Panc1 (cell line): ENCODE measurements at places on chromosomes 16 and 17. TPM values are rescaled to one million over a fixed set of nuclear protein-coding genes. Genes with fewer than 3 reads are reported as not detected.

The NSF gene
- 56.5 TPM for total RNA-seq

The DHRS7C gene
- not detected for total RNA-seq

The C17orf113 gene
- total RNA-seq = 0.74 TPM

The HSD17B2 gene
- 0.41 TPM for total RNA-seq

The HSBP1 gene
- 117 TPM for total RNA-seq

The TM4SF5 gene
- not detected for total RNA-seq

The CLEC18A gene
- total RNA-seq = 0.46 TPM

The KRT39 gene
- not detected for total RNA-seq

The OR1F1 gene
- 0.26 TPM for total RNA-seq

The VAT1L gene
- total RNA-seq = not detected

The MARVELD3 gene
- total RNA-seq = 0.08 TPM

The CBX8 gene
- total RNA-seq = 15.3 TPM

The VAC14 gene
- 37.9 TPM for total RNA-seq

The ZNF594 gene
- 5.6 TPM for total RNA-seq

DNA sequence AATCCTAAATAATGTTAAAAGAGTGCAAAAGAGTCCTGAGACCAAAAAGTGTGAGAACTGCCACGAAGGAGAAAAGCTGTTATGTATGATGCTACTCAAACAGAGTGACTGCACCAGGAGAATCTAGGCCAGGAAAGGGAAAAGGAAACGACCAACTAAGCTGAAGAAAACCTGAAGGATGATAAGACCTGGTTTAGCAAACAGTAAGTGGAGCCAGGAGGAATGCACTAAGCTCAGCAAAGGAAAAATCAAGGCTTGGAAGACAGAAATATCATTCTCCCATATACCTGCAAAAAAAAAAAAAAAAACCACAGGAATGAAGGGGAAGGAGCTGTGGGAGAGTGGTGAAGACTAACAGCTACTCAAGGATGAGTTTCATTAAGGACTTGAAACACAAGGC lies 21.1 kb downstream of the CMC2 start:
- no peak overlapping the region for H3K4me3 ChIP-seq
- no peaks in the 10 kb centered on the region for H3K27me3 ChIP-seq
- DNase-seq = no peak
- H3K4me1 ChIP-seq = no peaks in the 10 kb centered on the region

DNA sequence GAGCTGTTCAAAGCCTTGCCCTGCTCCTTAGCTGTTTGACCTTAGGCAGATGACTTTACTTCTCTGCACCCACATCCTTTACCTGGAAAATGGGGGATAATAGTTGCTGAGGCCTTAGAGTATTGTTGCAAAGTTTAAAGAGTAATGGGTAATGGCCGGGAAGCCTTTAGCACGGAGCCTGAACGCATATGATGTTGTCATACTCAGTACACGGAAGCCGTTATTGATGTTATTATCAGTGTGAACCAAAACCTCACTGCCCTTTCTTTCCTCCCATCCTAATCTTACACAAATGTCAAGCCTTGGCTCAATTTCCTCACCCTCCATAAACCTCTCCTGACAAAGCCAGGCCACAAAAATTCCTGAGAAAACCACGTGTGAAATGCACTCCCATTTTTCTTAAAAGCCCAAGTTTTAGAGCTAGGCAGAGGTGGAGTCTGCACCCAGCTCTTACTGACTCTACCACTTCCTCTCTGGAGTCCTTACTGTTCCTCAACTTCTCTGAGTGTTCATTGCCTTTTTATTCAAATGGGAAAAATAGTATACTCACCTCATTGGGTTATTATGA lies 67.3 kb upstream of the CACNG3 start:
- H3K4me1 ChIP-seq = no peaks in the 10 kb centered on the region
- H3K27ac ChIP-seq = no peak overlapping the region
- H3K36me3 ChIP-seq = no peaks in the 10 kb centered on the region
- peaks cover 18% of the 10 kb centered on the region for H3K27me3 ChIP-seq
- DNase-seq = no peak

DNA sequence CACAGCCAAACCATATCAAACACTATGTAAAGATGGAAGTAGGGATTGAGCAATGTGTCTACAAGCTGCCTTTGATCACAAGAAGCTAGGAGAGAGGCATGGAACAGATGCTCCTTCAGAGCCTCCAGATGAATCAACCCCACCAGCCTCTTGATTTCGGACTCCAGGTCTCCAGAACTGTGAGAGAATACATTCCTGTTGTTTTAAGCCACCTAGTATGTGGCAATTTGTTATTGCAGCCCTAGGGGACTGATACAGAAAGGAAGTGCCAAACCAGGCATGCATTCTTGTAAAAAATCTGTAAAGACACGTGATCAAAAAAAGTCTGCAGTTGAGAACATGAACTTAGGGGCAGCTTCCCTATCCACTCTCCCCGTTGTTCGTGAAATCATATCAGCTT lies 91.1 kb downstream of the C17orf67 start:
- no peak overlapping the region for H3K27ac ChIP-seq
- no peaks in the 10 kb centered on the region for H3K4me1 ChIP-seq
- no peaks in the 10 kb centered on the region for H3K36me3 ChIP-seq
- no peak overlapping the region for H3K4me3 ChIP-seq
- no peak for DNase-seq

GRCh38 chr17:27975146-27976011 lies 67.1 kb upstream of the NLK start:
- peaks cover 5% of the 10 kb centered on the region for H3K27me3 ChIP-seq
- no peak overlapping the region for H3K27ac ChIP-seq
- no peak overlapping the region for H3K4me3 ChIP-seq
- no peaks in the 10 kb centered on the region for H3K4me1 ChIP-seq

DNA sequence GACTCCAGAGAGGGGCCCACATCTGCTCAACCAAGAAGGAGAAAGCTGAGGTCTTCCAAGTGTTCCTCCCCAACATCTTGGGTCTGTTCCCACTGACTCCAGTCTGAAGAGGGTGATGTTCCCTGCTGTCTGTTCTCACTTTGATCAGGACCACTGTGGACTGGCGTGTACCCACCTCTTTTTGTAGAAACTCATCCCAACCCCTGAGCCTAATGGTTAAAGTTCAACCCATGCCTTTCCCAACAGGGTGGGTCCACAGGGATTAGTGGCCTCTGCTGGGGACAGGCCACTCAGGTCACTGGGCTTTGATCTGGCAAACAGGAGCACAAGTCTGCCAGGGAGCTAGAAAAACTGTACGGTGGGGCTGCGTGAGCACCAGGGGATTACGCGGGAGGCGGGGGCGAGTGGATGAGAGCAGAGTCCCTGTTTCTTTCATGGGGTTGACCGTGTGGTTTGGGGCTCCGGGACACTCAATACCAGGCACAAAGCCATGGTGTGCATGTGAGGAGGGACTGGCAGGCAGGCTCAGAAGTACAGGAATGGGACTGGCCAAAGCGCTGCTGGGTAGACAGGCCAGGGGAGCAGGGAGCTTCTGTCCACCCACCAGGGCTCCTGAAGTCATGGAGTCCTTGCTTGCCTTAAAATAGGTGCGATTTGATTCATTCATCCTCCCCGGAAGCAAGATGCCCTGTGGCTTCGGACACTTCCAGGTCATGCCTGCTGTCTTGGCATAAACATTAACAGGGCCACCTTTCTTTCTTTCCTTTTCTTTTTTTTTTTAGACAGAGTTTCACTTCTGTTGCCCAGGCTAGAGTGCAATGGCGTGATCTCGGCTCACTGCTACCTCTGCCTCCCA lies at the start of gene CA5A:
TSS of gene CA5A (minus strand) at position 155 of the 856 bp plus-strand sequence. CDS start at position 76, 79 bp downstream.
- H3K27me3 ChIP-seq = no peaks in the 10 kb centered on the region
- H3K36me3 ChIP-seq = no peaks in the 10 kb centered on the region
- no peaks in the 10 kb centered on the region for H3K4me1 ChIP-seq
- no peak within 1 kb of the TSS for H3K27ac ChIP-seq
- DNase-seq = no peak

DNA sequence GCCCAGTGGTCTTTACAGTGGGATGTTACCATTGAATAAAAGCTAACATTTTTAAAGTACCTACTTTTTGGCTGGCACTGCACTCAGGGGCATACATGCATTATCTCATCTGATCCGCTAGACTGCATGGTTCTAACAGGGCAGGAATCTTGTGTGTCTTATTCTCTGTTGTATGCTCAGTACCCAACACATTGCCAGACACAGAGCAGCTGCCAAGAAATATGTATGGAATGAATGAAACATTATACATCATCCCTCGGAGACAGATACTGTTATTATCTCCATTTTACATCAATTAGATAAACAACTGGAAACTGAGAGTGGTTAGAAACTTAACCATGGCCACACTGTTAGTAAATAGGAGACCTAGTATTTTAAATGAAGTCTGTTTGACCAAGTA lies 74.1 kb upstream of the CDH11 start:
- H3K4me3 ChIP-seq = no peak overlapping the region
- no peaks in the 10 kb centered on the region for H3K27me3 ChIP-seq
- no peak overlapping the region for H3K27ac ChIP-seq
- no peak for DNase-seq
- no peaks in the 10 kb centered on the region for H3K4me1 ChIP-seq

GRCh38 chr16:83743720-83744119 lies 64.1 kb upstream of the HSBP1 start:
- no peak overlapping the region for H3K4me3 ChIP-seq
- no peaks in the 10 kb centered on the region for H3K36me3 ChIP-seq
- H3K27me3 ChIP-seq = no peaks in the 10 kb centered on the region; the same call in 1 of the 2 replicates

GRCh38 chr16:75044800-75045361 lies 46.1 kb downstream of the ZNRF1 start:
- H3K4me3 ChIP-seq = no peak overlapping the region
- H3K4me1 ChIP-seq = peaks cover 32% of the 10 kb centered on the region
- H3K36me3 ChIP-seq = no peaks in the 10 kb centered on the region
- no peaks in the 10 kb centered on the region for H3K27me3 ChIP-seq

GRCh38 chr17:31412511-31412910 lies 21.0 kb downstream of the RAB11FIP4 start:
- H3K36me3 ChIP-seq = no peaks in the 10 kb centered on the region
- no peak for DNase-seq
- H3K27ac ChIP-seq = no peak overlapping the region
- no peaks in the 10 kb centered on the region for H3K27me3 ChIP-seq
- H3K4me3 ChIP-seq = no peak overlapping the region
- no peaks in the 10 kb centered on the region for H3K4me1 ChIP-seq

DNA sequence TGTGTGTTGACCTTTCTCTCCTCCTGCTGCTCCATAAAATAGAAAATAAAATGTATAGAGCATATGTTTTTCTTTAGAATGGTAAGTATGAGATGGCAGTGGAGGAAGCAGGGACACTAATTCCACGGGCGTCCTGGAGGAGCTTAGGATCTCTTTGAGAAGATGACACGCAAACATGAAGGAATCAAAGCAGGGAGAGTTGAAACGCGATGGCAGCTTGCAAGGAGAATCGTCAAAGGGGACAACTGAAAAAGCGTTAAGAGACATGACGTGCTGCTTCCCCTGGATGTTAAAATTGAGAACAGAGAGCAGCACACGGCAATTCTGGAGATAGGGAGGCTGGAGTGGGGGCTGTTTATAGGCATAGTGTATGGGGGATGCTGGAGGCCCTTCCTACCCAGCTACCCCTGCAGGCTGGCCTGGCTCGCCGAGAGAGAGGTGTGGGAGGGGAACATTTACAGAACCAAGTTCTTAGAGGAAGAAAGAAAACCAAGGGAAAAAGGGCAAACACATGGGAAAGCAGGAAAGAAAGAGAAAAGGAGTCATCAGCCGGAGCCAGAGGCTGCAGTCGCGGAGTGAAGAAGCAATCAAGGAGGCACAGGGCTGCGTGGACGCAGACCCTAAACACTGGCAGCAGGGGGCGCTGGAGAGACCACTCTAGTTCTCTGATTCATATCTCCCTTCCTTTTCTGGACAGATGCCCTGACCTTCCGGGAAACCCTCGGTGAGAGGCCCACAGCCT lies 55.8 kb downstream of the MYH13 start:
- no peak overlapping the region for H3K4me3 ChIP-seq
- H3K27ac ChIP-seq = no peak overlapping the region
- no peak for DNase-seq
- H3K27me3 ChIP-seq = no peaks in the 10 kb centered on the region
- no peaks in the 10 kb centered on the region for H3K4me1 ChIP-seq

DNA sequence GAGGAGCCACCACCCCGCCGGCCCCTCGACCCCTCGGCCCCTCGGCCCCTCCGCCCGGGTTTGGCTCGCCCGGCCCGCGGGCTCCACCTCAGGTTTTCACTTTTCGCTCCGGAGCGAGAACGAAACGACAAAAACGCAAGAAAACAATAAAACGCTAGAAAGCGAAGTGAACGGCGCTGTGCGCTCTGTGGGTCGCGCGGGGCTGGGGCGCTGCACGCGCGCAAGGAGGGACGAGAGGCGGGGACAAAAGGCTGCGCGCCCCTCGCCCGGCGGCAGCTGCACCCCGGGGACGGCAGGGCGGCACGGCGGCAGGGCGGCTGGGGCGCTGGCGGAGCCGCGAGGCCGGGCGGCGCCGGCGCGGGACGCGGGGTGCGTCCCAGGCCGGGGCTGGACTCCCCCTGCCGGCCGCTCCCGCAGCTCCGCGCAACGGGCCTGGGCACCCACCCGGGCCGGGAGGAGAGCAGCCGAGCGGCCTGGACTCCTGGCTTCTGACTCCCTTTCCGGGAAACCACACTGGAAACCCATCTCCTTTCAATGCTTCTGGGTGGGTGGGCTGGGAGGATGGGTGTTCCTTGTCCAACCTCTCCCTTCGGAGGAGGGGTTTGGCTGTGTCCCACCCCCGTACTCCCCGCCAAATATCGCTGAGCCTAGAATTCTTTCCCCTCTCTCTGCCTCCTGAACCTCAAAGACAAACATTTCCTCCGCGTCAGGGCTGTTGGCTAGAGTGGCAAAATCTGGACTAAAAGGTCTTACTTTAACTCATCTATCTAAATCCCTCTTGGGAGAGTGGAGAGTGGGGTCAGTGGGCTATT lies 9.9 kb downstream of the TBX2 start:
- no peaks in the 10 kb centered on the region for H3K36me3 ChIP-seq
- no peak for DNase-seq
- peak overlapping the region; percentile 63 for H3K27ac ChIP-seq
- no peaks in the 10 kb centered on the region for H3K27me3 ChIP-seq
- H3K4me1 ChIP-seq = peaks cover 21% of the 10 kb centered on the region

GRCh38 chr16:67924140-67924906 lies 7.3 kb downstream of the CTRL start:
- DNase-seq = no peak
- no peak overlapping the region for H3K27ac ChIP-seq
- H3K4me3 ChIP-seq = no peak overlapping the region
- H3K36me3 ChIP-seq = no peaks in the 10 kb centered on the region
- H3K27me3 ChIP-seq = no peaks in the 10 kb centered on the region
- H3K4me1 ChIP-seq = no peaks in the 10 kb centered on the region

DNA sequence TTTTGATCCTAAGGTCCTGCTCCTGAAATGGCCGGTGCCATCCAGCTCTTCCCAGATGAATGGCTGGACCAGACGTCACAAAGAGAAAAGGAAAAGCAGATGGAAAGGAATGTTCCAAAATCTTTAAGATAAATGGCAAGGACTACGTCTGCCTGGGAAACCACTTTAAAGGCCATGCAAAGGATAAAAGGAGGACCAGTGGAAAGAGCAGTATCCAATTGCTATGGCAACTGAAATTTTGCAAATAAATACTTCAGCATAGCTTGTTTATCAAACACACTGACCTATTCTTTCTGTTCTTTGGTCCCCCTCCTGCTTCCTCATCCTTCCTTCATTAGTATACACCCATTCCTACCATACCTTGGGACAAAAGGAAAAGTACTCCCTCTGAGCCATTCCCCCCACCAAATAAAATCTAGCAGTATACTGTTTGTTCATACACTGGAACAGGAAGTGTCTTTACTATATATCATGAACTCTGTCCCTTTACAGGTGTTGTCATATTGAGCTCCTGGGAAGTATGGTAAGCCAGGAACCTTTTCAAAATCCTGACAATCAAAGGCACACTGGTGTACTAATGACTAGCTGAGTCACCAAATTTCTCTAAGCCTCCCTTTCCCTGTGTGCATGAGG lies 37.2 kb upstream of the NUFIP2 start:
- no peak overlapping the region for H3K4me3 ChIP-seq
- no peaks in the 10 kb centered on the region for H3K36me3 ChIP-seq
- no peak overlapping the region for H3K27ac ChIP-seq
